ENCODE measurements at places on chromosomes 4 and X.

- no peak for DNase-seq
Observed at GRCh38 chr4:76532805-76533204, 97.8 kb downstream of the SHROOM3 start.

DNA sequence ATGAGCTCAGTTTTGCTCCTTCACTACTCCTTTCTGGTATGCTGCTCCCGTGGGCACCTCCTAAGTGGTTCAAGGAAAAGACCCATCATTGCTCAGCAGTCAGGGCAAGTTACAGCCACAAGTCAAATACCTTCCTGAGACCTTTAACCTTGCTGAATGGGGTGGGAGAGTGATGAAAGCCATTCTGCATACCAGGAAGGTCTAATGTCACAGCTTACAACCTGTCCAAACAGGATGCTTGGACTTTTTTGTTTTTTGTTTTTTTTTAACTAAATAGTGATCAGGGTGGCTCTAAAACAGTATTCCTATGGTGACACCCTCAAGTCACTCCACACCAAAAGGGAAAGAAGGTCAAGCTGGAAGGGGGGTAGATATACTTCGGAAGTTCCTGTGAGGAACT lies 93.1 kb downstream of the GPC3 start:
- no peak for DNase-seq

DNA sequence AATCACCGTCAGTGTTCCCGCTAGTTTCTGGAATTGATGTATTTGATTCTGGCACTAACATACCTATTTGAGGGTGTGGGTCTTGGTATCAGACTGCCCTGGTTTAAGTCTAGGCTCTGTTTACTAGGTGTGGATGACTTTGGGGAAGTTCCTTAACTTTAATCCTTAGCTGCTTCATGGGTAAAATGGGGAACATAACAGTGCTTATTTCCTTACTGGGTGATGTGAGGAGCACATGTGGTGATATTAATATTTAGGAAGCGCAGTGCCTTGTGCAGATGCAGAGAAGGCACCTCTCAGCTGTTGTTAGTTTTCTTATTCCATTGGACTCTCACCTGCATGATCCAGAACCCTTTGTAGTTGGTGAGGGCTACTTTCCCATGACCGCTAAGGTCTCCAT lies 17.1 kb downstream of the RNF4 start:
- DNase-seq = no peak

GRCh38 chr4:9976781-9977180 lies 44.5 kb downstream of the SLC2A9 start:
- no peak for DNase-seq

- DNase-seq = no peak
Observed at GRCh38 chr4:94889523-94889922, 131.8 kb downstream of the BMPR1B start.

- peak; percentile 3 for DNase-seq
Observed at GRCh38 chrX:16671005-16671404, 21.0 kb downstream of the S100G start.

DNA sequence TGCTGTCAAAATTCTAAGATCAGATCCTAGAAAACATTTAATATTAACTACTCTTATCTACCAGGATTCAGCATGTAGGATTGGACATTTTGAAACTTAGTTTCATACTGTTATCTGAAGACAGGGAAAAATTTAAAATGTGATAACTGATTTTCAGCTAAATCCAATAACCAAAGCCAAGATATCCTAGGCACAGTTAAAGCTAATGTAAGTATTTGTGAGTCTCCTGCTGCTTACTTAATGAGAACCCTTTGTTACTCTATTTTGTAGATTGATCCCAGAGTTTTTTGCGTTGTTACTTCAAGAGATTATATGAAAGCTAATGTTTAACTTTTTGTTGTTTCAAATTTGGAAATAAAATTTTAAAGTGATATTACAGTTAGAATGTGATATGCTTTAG lies 2.0 kb downstream of the CPE start:
- DNase-seq = no peak

DNA sequence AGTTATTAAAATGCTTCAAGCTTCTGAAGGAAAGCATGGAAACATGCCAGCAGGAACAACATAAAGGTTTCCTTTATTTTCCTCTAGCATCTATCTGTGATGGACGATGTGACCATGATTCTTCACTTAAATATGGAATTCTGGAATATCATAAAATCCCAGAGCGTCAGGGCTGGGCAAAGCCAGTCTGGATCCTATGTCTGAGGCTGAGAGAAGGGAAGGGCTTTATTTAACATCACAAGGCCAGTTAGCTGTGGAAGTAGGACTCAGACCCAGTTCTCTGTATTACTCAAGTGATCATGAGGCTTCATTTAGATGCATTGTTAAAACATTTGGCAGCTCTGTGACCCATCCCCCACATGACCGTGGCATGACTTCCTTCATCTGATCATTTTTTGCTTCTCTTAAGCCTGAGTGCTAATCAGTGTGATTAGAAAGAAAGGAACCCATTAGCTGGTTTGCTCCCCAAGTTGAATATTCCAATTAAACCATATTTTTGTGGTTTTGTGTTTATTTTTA lies 40.9 kb upstream of the EOLA2 start:
- DNase-seq = no peak

All from NCI-H2081 (cell line).